ENCODE measurements at places on chromosomes 1 and 21. TPM values are rescaled to one million over a fixed set of nuclear protein-coding genes. Genes with fewer than 3 reads are reported as not detected.

Gene OR14A2
- total RNA-seq = not detected

Gene NUDT4B
- not detected for total RNA-seq

Gene ADSS2
- 55.7 TPM for total RNA-seq

Gene ANKRD45
- total RNA-seq = 9.5 TPM

Gene GPX7
- 7.5 TPM for total RNA-seq

Gene RXFP4
- not detected for total RNA-seq

Gene IQGAP3
- 0.64 TPM for total RNA-seq

Gene TNNT2
- 27.7 TPM for total RNA-seq

Gene FABP3
- total RNA-seq = 129 TPM

Gene KRTAP19-3
- not detected for total RNA-seq

Gene KRTAP12-2
- not detected for total RNA-seq

Gene GJA9
- not detected for total RNA-seq

Gene PTCH2
- total RNA-seq = 4.6 TPM

Data from dorsolateral prefrontal cortex (tissue), 122 donors.